ENCODE measurements at places on chromosomes 11 and 22.

- no peak for DNase-seq
These were observed 734.7 kb downstream of the KCNA4 start for GRCh38 chr11:29282088-29282487.

DNA sequence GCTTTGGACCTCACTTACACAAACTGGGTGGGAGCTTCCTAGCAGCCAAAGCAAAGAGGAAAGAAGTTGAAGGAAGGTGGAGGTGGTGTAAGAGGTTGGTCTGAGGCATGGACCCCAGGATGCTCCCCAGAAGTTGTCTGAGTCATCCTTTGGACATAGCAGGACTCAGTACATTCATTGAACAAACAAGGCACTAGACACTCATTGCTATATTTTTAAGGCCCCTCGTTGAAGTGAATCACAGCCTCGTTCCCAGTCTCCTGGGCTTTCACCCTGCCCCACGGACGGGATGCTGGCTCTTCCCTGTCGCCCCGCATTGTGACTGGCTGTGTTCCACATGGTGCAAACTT is 95.9 kb upstream of the FGF3 start:
- no peak for DNase-seq

GRCh38 chr11:69416762-69417698 is 64.4 kb upstream of the LINC01488 start:
- no peak for DNase-seq

DNA sequence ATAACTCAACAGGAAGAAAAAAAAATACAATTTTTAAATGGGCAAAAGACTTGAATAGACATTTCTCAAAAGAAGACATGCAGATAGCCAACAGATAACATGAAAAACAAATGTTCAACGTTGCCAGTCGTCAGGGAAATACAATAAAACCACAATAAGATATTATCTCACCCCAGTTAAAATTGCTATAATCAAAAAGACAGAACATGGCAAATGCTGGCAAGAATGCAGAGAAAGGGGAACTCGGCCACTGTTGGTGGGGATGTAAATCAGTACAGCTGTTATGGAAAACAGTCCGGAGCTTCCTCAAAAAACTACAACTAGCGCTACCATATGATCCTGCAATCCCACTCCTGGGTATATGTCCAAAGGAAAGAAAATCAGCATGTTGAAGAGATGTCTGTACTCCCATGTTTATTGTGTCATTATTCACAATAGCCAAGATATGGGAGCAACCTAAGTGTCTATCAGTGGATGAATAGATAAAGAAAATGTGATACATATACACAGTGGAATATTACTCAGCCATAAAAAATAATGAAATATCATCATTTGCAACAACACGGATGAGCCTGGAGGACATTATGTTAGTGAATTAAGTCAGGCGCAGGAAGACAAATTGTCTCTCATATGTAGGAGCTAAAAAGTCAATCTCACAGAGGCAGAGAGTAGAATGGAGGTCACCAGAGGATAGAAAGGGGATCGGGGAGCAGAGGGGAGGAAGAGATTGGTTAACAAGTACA is 12.2 kb upstream of the CYTH4 start:
- DNase-seq = no peak

DNA sequence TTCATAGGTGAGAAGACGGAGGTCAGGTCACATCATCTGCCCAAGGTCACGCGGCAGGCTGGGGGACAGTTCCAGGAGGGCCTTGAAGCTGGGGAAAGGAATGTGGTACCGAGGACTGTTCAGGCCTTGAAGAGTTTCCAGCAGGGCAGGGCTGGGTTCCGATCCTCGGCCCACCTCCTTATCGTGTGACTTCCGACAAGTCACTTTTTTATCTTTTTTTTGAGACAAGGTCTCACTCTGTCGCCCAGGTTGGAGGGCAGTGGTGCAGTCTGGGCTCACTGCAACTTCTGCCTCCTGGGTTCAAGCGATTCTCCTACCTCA is 623 bp downstream of the NDUFS8 start:
- no peak for DNase-seq

- no peak for DNase-seq
These were observed 56.8 kb downstream of the C22orf31 start for GRCh38 chr22:29004647-29005371.

DNA sequence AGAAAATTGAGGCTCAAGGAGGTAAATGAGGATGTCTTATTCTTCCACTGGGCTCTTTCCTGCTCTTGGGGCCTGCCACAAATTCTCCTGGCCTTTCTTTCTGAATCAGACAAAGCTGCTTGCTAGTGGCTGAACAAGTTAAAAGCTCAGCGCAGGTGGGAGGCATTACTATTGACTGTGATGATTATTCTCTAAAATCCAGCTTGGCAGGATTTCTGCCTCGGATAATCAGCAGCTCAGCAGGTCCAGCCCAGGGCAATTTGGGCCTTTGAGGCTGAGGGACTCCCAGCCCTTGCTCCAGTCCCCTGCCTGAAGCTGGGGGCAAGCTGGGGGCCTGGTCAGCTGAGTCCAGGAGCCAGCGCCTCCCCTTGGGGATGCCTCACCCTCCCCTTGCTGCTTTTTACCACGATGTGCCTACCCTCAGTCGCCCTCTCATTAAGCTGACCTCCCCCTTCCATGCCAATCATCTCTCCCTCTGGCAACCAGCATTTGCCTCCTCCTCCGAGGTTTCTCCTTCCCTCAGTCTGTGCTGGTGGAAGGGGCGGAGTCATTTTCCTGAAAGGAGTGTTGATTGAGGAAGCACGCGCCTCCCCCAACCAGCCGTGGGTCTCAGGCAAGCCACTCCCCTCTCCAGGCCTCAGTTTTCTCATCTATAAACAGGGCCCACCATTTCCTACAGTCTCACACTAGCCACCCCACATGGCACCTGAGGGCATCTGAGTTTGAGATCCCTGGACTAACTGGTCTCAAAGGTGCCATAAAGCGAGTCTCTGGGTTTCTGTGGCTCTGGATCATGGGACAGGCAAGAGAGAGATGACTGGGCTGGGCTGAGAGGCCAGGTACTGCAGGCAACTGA is 60.6 kb upstream of the PRDM11 start:
- no peak for DNase-seq

GRCh38 chr11:103798446-103798845 is 238.0 kb upstream of the DDI1 start:
- DNase-seq = no peak

DNA sequence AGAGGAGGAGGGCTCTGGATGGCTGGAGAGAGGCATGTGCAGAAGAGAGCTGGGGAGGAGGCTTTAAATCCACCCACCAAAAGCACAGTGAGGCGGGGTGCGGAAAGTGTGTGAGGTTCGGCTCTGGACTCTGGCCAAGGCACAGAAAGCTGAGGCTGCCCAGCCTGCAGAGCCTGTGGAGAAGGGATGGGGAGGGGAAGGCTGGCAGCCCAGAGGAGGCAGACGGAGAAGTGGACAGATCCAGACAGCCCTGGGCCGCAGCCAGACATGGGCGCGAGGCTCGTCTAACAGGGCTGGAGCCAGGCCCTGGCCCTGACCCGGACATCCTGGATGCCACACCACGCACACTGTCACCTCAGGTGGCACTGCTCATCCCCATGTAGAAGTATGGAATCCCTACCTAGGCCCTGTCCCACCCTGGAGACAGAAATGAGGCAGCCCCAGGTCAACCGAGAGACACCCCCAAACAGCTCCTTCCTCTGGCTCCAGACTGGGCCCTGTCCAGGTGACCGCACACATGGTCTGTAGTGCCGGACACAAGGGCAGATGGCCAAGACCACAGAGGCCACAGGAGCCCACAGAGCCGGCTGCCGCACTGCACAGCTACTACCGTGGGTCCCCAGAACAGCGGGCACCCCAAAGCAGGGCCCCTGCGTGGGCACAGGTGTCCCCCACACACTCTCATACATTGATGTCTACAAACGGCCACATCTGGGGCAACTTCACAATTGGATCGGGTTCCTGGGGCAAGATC is 16.6 kb upstream of the MOB2 start:
- no peak for DNase-seq

DNA sequence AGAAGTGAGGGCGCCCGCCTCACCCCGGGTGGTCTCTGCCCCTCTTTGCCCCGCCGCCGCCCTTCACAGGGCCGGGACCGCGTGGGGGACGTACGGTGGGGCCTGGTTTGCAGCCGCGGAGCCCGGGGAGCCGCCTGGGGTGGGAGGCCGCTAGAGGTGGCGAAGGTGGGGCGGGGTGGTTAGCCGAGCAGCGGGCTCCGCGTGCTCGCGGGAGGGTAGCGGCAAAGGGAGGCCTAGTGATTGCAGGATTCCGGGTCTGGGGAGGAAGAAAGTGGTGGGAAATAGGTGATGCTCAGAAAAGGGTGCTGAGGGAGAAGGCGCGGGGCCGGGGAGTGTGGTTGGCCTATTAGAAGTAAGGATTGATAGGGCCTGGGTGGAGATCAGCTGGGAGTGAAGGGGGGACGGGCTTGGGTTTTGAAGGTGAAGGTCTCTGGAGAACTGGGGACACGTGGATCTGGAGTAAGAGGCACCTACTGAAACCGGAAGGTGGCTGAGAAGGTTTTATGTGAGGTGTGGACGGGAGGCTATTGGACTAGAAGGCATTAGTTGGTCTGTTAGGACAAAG is 571 bp downstream of the FAR1 start:
- peak; percentile 14 for DNase-seq

GRCh38 chr22:35195821-35196220 is 61.5 kb upstream of the HMGXB4 start:
- no peak for DNase-seq

- DNase-seq = no peak
These were observed 14.5 kb downstream of the MYEOV start for GRCh38 chr11:69308491-69308911.

GRCh38 chr11:92841719-92842118 is 127.7 kb upstream of the MTNR1B start:
- DNase-seq = no peak

GRCh38 chr22:47816863-47817210 is 1054.4 kb downstream of the TBC1D22A start:
- DNase-seq = no peak

DNA sequence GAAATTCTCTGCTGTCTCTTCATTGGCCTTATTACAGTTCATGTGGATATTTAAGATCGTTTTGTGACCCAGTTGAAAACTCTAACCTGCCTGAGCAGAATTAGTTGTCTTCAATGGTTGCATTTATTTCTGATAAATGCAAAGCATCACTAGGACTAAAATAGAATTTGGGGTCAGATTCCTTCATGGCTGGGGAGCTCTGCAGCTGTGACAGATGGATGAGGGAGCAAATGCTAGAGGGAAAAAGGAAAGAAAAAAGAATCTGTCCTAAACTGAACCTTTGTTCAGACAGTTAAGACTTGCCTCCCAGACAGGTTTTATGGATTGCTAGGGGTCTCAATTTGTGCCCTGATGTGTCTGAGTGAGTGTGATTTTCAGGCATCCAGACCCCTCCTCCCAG is 113.0 kb downstream of the SYT9 start:
- DNase-seq = no peak

GRCh38 chr11:73121692-73122091 is 20.4 kb downstream of the FCHSD2 start:
- DNase-seq = no peak

DNA sequence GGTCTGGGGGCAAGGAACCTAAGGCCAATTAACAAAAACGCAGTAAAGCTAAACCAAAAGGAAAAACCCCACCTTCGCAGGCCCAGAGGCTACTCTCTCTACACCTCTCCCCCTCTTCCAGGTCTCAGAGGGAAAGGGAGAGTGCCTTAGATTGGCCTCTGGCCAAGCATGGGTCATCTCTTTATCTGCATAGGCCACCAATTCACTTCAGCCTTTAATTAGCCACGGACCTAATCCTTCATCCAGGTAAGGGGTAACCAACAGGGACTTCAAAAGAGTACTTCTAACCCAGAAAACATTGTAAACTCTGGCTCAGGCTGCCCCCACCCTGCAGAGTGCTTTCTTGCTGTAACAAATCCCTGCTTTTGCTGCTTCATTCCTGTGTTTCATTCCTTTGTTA is 9.4 kb downstream of the VSTM5 start:
- DNase-seq = no peak

GRCh38 chr22:27218012-27218920 is 560.9 kb downstream of the MIAT start:
- DNase-seq = no peak

- DNase-seq = no peak
These were observed 20.6 kb downstream of the POLR3H start for GRCh38 chr22:41523464-41524221.

DNA sequence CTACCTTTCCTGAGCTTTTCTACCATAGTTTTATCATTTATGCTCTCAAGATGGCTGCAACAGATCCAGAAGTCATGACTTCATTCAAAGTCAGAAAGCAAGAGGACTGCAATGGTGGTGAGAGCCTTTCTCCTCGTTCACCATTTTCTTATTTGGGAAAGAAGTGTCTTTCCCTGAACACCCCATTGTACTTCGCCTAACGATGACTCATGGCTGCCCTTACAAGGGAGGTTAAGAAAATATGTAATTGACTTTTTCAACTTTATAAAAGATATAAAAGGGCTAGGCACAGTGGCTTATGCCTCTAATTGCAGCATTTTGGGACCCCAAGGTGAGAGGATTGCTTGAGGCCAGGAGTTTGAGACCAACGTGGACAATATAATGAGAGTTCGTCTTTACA is 541.7 kb downstream of the METTL15 start:
- DNase-seq = no peak

- DNase-seq = peak; percentile 61
These were observed 52.4 kb downstream of the CACNA1I start for GRCh38 chr22:39622881-39623367.

GRCh38 chr11:27563201-27563600 is 56.6 kb upstream of the LIN7C start:
- no peak for DNase-seq

- no peak for DNase-seq
These were observed 1.1 kb downstream of the ZBTB44 start for GRCh38 chr11:130313383-130314183.

- DNase-seq = no peak
These were observed 350.6 kb upstream of the RAG2 start for GRCh38 chr11:36948460-36949127.

GRCh38 chr22:25874327-25874726 is 132.3 kb downstream of the MYO18B start:
- DNase-seq = no peak

- DNase-seq = no peak
These were observed 134.7 kb downstream of the PAX6 start for GRCh38 chr11:31676280-31676982.

GRCh38 chr22:37290737-37291136 is 8.4 kb downstream of the CYTH4 start:
- no peak for DNase-seq

DNA sequence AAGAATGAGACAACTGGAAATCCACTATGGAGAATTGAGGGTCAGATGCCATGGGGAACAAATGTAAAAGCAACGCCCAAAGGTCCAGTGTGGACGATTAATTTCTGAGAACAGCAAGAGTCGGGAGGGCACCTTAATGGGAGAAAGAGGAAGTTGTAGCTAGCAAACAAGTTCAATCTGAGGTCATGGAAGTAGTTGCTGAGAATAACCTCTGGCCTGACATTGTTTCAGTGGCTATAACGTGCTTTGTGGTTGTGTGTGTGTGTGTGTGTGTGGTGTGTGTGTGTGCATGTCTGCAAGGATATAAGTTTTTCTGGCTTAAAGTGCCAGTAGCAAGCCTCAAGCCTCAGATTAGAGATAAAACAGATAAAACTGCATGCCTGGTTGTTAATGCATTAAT is 1630.1 kb upstream of the TENM4 start:
- no peak for DNase-seq

Measured in stimulated activated CD4-positive, alpha-beta T cell treated with anti-CD3 and anti-CD28 coated beads, Interleukin-12 subunit alpha, Interleukin-12 subunit beta, amount 100 ng/mL, for 48 hours (primary cell).